ENCODE measurements at places on chromosomes 1 and 21.
A peak's percentile ranks its signal among the peaks of the same experiment; 100 is the strongest.

DNA sequence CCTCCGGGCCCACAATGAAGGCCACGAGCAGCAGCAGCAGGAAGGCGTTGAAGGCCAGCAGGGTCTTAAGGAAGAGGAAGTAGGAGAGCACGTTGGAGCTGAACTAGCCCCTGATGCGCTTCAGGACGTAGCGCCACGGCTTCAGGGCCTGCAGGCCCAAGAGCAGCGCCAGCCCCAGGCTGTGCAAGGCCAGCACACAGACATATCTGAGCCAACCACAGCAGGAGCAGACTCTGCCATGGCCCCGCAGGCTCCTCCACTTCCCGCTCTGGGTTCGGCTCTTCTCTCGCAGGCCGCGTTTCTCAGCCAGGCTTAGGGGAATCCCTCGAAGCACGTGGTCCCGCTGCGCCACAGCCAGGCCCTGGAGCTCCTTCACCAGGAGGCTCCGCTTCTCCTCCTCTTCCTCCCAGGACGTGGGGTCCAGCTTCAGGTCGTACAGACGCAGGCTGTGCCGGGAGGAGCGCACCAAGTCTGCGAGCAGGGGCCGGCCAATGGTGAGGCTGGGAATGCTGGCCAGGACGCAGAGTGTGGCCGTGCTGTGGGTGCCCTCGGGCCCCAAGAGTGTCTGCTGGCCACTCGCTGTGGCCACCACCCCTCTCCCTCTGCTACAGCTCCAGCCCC is 41.7 kb downstream of the ZNF691 start:
- no peak for DNase-seq

DNA sequence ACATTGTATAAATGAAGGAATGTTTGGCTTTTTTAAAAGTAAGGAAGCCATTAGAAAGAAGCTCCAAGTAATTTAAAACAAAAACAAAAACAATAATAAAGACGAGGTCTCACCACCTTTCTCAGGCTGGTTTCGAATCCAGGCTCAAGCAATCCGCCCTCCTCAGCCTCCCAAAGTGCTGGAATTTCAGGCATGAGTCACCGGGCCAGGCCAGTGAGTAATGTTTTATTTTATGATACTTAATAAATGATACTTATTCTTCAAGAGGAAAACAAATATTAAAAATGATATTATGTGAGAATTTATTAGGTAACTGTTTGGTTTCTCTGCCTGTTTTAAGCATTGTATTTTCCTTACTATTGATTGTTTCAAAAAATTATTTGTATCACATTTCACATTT is 201.4 kb upstream of the BRINP3 start:
- DNase-seq: no peak

- DNase-seq: peak; percentile 76
Measured at GRCh38 chr1:27556781-27557595, 47.0 kb downstream of the AHDC1 start.

GRCh38 chr21:37757606-37758376 is 158.5 kb downstream of the KCNJ6 start:
- DNase-seq: no peak

DNA sequence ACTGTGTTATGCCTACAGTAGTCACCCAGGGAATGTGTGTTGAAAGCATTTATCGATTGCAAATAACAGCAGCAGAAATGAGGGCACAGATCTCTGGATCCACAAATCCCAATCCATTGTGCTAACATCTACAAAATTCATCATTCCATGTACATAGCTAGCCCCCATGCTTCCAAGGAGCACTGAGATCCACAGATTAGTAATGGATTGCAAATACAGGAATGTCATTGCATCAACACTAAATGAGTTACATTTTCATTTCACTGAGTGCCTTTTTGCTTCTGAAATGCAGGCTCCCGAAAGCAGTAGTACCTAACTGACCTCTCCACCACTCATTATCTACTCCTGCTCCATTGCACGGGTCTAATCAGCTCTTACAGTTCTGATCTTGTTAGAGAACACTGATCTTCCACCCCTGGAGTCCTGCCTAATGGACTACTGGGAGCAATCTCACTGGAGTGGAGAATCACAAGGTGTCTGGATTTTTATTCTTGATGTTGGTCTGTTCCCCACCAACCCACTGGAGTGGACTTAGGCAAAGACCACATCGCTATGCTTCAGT is 30.5 kb downstream of the ASTN1 start:
- DNase-seq: no peak

DNA sequence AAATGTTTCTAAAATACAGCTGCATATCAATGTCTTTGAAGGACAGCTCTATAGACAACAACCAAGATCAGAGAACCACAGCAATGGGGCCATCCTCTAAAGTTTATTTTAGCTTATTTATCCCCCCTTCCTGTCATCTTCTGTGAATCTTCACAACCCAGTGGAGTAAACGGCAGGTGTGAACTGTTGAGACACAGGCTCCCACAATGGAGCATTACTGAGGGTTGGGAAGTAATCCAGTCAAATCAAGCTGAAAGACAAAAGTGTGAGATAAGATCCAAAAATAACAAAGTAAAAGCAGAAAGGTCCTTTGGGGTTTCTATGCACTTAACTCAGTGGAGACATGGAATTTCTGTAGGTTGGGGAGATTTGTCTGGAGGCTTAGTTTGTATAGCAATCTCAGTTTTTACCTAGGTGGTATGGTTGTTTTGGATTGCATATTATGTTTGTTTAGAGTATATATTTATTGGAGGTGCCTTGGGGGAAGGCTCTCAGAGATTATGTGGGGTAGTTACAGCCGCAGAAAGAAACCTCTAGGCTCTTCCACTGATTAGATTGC is 286.9 kb upstream of the ADGRL2 start:
- no peak for DNase-seq

DNA sequence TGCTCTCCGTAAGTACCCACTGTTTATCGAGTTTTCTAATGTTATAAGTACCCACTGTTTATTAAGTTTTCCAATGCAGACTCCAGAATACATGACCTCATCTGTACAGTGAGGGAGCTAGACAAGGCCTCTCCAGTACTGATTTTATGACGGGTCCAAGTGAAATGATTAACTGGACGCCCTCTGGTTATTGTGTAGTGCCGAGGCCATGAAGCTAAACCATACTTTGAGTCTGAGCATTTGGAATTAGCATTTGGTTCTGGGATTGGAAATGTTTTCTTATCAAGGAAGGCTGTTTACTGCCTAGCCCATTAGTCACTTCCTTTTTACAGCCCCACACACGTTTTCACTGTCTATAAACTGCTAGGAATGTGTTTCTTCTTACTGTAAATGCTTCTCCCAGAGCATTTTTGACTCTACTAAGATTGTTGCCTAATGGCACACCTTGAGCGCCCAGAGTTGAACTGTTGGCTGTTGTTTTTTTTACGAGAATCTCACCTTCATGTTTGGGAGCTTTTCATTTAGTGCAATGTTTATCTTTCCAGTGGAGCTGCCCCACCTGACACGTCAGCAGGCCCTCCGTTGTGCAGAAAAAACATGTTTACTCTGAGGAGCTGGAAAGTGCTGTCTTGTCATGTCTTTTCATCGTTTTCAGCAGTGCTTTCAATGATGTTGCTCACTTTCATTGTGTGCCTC is 26.9 kb downstream of the SPATA46 start:
- no peak for DNase-seq

GRCh38 chr21:36535618-36536241 is 55.8 kb upstream of the CLDN14 start:
- DNase-seq: no peak

GRCh38 chr1:17162941-17163340 is 42.0 kb upstream of the PADI1 start:
- no peak for DNase-seq

- no peak for DNase-seq
Measured at GRCh38 chr1:226675715-226676357, 63.2 kb downstream of the ITPKB start.

- DNase-seq: no peak
Measured at GRCh38 chr21:38325216-38325615, 68.4 kb downstream of the KCNJ15 start.

GRCh38 chr1:145961425-145962156 is 2.8 kb downstream of the ANKRD34A start:
- no peak for DNase-seq

DNA sequence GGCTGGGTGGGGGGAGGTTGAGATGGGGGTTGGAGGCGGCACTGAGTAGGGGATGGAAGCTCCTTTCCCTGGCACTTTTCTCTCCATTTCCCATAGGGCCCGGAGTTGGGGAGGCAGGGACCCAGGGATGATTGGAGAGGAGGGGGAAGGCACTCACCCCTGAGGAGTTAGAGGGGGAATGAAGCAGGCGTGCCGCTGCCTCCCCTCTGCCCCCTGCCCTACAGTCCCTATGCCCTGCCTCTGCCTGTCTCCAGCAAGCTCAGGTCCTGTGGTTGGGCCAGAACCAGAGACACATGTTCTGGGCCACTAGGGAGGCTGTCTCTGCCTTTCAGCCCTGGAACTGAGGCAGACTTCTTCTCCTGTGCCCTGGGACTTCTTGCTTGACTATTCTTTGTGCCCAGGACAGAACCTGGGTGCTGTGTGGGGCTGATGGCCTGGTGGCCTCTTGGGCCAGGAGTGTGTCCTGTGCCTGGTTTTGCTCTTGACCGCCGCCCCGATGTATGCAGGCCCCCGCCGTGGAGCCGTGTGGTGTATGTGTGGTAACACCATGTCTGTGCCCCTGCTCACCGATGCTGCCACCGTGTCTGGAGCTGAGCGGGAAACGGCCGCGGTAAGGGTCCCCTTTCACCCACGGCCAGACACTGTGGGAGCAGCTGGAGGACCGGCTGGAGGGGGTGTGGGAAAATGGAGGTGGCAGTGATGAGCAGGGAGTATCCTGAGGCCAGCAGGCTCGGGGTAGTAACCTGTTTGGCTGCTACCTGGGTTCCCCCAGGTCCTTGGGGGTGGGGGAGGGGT is 1.4 kb downstream of the LYPLA2 start:
- DNase-seq: no peak

DNA sequence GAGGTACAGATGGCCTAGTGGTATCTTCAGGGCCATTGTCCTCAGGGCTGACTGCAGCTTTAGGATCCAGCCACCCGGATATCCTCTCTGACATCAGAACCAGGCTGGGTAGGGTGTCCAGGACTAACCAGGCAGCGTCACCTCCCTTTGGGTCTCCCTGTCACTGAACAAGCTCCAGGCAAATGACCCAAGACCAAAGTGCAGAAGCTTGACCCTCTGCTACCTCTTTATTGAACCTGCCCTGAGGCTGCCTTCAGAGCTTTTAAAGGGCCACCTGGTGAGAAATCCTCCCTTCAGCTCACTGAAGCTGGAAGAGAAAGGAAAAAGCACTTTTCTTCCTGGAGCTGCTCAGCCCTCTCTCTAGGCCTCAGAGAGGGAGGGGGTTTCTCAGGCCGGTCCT is 79.1 kb upstream of the VAMP3 start:
- no peak for DNase-seq

DNA sequence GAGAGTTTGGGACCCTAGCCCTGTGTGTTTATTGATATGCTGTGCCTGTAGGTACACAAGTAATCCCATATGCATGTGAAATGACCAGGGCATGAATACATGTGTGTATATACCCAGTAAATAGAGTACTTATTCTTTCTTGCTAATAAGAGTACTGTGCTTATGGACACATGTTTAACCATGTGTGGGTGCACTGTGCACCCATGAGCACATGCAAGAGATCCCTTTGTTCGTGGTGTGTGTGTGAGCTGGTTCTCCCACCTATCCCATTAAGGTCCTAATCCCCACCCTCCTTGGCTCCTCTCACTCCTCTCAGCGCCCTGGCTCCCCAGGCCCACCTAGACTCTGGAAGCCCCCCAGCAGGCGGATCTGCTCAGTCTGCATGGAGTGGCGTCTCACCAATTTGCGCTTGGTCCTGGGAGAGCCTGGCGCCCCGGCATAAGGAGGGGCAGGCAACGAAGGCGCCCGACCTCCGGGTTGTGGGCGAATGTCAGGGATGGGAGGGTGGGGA is 2.2 kb upstream of the LIX1L start:
- no peak for DNase-seq

GRCh38 chr1:80359666-80360065 is 1353.1 kb upstream of the ADGRL4 start:
- no peak for DNase-seq

GRCh38 chr21:39818557-39818956 is 48.7 kb upstream of the PCP4 start:
- no peak for DNase-seq

DNA sequence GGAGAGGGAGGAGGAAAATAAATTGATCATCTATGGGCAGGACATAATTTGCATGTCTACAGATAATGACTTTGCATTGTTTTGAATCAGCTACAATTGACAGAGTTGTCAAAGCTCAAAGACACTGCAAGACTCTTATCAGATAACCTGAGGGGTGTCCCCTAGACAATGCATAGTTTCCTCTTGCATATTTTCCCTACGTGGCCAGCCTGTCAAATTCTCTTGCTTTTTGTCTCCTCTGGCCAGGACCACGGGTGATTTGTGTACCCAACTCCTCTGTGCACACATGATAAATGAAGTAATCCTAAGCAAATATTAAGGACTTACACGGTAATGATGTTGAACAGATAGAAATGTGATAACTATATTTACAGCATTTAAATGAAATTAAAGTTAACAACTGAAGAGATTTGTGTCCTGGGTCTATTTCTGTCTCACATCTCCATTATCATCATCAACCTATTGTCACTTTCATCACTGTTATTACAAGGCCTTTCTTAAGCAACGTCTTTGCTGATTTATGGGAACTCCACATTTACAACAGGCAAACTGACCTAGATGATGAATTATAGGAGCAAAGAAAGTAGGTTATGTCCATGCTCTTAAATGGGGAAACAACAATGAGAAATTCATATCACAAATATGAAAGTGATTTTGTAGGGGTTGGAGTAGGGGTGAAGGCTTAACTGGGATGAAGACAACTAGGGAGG is 18.8 kb downstream of the BATF3 start:
- DNase-seq: no peak

DNA sequence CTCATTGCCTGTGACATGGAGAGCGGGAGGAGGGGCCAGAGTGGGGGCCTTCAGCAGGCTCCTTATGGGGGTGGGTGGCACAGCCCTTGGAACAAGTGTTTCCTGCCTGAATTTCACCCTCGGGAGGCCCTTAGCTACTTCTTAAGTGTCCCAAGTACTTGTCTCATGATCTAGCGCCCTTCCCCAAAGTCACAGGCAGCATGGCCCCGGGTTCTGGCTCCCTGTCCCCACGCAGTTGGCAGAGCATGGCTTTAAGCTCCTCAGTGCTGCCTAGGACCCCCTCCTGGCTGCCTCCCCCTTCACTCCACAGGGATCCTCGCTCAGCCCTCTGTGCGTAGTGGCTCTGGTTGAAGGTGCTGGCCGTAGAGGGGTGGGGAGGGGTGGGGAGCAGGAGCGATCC is 197.2 kb downstream of the CAMTA1 start:
- no peak for DNase-seq

GRCh38 chr1:25922971-25923552 is 16.8 kb upstream of the STMN1 start:
- no peak for DNase-seq

- no peak for DNase-seq
Measured at GRCh38 chr1:83845437-83846071, 153.4 kb downstream of the TTLL7 start.

- DNase-seq: no peak
Measured at GRCh38 chr21:35203093-35203977, 154.2 kb upstream of the RUNX1 start.

All from activated T-cell treated with anti-CD3 and anti-CD28 coated beads for 4 hours (primary cell).